Renal cortical epithelial cell (primary cell): ENCODE measurements at places on chromosomes 12 and 14.
A peak's percentile ranks its signal among the peaks of the same experiment; 100 is the strongest.

GRCh38 chr12:33967760-33968159 is 54.5 kb upstream of the ALG10 start:
- peak; percentile 45 for DNase-seq

DNA sequence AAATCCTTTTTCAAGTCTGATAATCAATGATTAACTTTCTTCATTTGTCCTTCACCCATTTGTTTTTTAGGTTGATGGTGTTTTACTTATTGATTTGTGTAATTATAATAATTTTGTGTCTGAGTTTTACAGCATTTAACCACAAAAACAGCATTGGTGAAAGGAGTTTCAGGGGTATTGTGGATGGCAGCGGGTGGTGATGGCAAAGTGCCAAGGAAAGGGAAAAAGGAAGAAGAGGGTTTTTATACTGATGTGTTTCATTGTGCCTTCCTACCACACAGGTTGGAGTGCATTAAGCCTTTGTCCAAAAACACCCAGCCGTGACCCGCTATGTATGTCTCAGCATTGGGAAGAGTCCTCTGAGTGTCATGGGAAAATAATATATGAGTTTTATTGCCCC is 150.3 kb downstream of the DAD1 start:
- no peak for DNase-seq

GRCh38 chr12:64090047-64090446 is 132.0 kb downstream of the KICS2 start:
- DNase-seq = no peak

DNA sequence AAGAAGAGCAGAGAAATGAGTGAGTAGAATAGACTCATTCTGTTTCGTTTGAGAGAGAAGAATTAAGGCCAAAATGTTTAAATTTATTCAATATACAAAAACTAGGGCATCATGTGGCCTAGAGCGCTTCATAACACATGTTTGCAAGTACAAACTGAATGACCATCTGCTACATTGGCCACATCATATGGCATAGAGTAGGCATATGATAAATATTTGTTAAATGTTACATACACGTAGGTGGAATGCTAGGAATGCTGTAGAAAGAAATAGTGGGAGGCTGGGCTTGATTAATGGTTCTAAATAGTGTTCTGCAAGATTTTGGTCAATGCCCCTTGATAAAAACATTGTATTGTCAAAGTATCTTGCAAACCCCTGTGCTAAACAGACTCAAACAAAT is 10.8 kb downstream of the MGP start:
- no peak for DNase-seq

GRCh38 chr12:52029685-52030084 is 21.6 kb upstream of the NR4A1 start:
- DNase-seq = peak; percentile 59

- DNase-seq = no peak
These were observed 70.4 kb downstream of the IFNG start for GRCh38 chr12:68089101-68089500.

GRCh38 chr12:50732591-50732990 is 31.3 kb upstream of the ATF1 start:
- DNase-seq = peak; percentile 28

- no peak for DNase-seq
These were observed 19.4 kb upstream of the PARP11 start for GRCh38 chr12:3892631-3893030.

- no peak for DNase-seq
These were observed 297.1 kb downstream of the KSR2 start for GRCh38 chr12:117671734-117672133.

GRCh38 chr12:122992386-122992785 is 11.9 kb downstream of the ARL6IP4 start:
- no peak for DNase-seq

- no peak for DNase-seq
These were observed 1.6 kb upstream of the MLXIP start for GRCh38 chr12:122076743-122077495.

DNA sequence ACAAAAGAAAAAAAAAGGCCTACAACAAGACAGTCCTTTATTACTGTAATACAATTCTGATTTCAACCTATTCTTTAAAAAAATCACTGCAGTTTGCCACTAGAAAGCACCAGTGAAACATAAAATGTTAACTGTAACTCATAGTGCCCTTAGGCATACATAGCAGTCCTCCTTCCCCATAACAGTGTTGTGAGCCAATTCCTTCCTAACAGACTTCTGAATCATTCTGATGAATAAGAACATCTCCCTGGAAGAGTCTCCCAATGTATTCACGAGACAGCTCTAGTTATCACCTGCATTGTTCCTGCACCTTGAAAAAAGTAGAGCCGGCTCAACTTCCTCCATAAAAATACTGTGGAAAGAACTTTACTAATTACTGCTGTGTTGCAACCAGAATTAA is 213.6 kb upstream of the FSCB start:
- no peak for DNase-seq

GRCh38 chr12:91492648-91493047 is 310.0 kb upstream of the DCN start:
- peak; percentile 7 for DNase-seq

DNA sequence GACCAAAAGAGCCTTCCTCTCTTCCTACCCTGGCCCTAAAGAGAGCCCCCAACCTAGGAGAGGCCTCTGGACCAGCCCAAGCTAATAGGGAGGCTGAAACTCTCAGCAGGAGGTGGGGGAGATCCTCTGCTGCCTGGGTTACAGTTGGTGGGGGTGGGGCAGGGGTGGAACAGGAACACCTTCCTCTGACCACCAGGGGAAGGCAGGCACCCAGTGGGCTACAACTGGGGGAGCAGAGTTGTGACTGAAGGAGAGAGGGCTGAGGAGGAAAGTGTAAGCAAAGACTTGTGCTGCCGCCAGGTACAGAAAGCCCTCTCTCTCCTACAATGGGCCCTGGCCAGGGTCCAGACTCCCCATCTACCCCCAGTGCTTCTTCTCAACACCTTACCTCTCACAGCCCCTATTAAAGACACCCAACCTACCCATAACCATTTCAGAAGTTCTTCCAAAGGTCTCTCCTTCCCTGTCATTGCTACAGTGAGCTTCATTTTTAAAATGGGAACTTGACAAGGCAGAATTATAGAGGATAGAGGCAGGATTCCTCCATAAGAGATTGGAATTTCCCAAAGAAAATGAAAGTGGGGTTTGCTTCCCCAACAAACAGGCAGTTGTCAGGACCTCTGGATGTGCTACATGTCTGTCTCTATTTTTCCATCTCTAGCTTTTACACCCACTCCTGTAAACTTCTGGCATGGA is 1.4 kb downstream of the MYO1A start:
- no peak for DNase-seq

DNA sequence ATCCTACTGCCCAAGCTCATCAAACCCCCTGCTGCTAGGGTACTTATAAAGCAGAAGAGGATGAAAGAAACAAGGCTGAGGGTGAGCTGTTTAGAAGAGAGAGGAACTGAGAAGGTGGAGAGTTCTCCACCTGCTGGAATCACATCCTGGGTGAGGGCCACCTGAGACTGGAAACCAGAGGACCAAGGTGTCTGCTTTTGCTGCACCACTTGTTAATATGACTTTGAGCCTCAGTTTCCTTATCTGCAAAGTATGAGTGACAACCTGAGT is 203.2 kb upstream of the SSTR1 start:
- DNase-seq = no peak

DNA sequence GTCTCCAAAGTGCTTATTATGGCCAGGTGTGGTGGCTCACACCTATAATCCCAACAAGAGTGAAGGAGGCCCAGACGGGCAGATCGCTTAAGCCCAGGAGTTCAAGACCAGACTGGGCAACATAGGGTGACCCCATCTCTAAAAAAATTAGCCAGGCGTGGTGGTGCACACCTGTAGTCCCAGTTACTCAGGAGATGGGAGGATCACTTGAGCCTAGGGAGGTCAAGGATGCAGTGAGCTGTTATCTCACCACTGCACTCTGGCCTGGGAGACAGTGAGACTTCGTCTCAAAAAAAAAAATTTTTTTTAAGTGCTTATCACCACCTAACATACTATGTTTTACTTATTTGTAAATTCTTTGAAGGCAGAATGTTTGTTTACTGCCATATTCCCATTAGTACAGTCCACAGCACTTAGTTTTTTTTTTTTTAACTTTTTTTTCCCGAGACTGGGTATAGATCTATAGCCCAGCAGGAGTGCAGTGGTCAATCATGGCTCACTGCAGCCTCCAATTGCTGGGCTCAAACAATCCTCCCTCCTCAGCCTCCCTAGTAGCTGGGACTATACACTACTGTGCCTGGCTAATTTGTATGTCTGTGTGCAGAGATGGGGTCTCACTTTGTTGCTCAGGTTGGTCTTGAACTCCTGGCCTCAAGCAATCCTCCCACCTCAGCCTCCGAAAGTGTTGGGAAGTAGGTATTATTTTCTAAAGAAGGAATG is 4.7 kb upstream of the KANSL2 start:
- DNase-seq = no peak

- DNase-seq = no peak
These were observed 602.8 kb downstream of the ALG10 start for GRCh38 chr12:34625116-34625515.

DNA sequence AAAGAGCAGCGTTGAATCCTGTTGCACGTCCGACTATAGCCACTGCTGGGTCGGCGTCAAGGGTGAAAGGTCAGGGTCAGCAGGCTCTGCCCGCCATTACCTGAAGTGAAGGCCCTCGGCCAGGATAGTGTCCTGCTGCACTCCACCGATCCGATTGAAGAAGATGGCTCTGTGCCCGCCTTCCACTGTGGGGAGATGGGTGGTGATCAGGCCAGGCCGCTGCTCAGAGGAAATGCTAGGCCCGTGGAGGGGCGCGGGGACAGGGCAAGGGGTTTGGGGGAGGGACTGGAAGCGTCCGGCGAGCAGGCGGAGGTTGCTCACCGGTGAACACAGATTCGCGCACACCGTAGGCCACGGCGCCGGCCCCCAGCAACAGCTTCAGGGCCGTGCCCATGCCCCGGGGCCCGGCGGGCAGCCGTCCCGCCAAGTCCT is 352 bp downstream of the PHB2 start:
- DNase-seq = no peak

GRCh38 chr14:72771561-72771960 is 122.3 kb downstream of the DPF3 start:
- no peak for DNase-seq

DNA sequence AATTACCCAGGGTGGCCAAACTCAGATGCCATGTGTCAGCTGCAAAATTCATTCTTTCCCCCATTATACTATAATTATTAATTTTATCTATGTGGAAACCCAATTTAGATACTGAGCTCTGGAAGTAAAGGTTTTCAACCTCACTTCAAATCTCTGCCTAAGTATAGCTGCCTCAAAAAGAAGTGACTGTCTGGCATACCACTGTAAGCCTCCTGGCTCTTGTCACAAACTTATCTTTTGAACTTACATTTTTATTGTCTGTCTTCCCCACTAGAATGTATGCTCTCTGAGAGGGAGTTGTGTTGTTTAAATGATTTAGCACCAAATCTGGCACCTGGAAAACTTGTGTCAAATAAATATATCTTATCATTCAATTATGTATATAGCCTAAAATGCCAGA is 16.1 kb upstream of the PRICKLE1 start:
- DNase-seq = no peak

GRCh38 chr14:81927070-81927469 is 393.4 kb upstream of the SEL1L start:
- DNase-seq = no peak

DNA sequence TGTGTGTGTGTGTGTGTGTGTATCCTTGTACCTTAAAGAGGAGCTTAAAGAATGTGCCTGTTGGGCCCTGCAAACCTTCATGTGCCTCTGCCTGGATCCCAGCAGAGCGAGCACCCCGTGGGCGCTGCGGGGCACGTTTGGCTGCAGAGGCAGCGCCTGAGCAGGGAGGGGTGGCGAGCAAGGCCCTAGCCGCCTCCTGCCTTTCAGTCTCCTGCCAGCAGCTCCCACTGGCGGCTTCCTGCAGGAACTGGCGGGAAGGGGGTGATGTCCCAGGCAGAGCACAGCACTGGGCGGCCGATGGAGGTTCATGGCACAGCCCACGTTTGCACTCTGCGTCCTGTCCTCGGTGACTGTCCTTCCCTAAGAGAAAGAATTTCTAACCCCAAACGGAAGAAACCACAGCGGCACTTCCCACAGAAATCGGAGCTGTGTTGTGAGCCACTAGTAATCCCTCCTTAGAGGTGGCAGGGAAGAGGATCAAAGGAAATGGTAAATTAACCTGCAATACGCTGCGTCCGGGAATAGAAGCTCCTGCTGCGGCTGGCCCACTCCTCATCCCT is 19.8 kb downstream of the ZBTB42 start:
- peak; percentile 54 for DNase-seq

GRCh38 chr12:119780786-119781434 is 96.2 kb downstream of the CIT start:
- peak; percentile 74 for DNase-seq

- DNase-seq = no peak
These were observed 32.5 kb upstream of the YAF2 start for GRCh38 chr12:42270596-42270995.

DNA sequence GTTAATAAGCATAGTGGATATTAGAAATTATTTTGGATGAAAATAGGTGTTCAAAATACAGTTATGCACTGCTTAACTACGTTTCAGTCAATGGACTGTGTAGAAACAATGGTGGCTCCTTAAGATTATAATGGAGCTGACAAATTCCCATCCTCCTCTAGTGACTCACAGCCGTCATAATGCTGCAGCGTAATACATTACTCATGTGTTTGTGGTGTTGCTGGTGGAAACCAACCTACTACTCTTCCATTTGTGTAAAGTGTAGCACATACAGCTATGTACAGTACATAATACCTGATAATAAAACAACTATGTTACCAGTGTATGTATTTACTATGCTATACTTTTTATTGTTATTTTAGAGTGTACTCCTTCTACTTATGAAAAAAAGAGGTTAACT is 111.2 kb upstream of the TMCC3 start:
- peak; percentile 98 for DNase-seq

- no peak for DNase-seq
These were observed 251.6 kb downstream of the PHLDA1 start for GRCh38 chr12:75779891-75780496.

DNA sequence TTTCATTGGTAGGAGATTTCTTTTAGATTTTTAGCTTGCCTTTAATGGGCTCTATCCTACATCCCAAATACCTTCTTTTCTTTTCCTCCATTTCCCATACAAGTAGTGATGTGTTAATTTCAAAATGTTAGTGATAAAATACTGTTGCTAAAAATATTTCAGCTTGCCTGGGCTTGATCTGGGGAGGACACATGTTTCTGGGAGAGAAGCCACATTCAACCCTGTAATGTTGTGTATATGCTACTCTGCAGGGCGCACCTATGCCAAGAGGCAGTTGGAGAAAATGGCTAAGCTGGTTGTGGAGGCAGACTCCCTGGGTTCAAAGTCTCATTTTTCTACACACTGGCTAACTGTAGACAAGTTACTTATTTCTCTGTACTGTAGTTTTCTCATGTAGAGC is 26.3 kb downstream of the FLRT2 start:
- no peak for DNase-seq

DNA sequence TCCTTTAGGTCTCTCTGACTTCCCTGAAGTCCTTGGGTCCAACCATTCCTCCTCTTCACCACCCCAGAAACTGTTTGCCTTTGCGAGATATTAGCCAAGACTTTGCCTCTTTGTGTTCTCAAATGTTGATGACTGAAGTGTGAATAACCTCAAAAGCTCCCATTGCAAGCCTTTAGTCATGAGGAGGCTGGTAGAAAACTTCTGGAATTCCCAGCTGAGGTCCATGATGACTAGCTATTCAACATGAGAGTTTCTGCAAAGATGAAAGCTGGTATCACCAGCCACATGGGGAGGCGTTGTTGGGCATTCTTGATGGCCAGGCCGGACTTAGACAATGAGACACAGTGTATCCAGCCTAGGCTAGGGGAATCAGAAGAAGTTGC is 111.7 kb downstream of the TBX5 start:
- no peak for DNase-seq

- no peak for DNase-seq
These were observed 57.6 kb upstream of the RD3L start for GRCh38 chr14:103999795-104000440.

GRCh38 chr14:47438650-47439140 is 236.7 kb downstream of the MDGA2 start:
- DNase-seq = peak; percentile 99
